CD4-positive, alpha-beta T cell treated with Interleukin-17A for 4 hours (primary cell): ENCODE measurements at places on chromosomes 2 and 18.

- no peak for DNase-seq
Measured at GRCh38 chr2:17058772-17059402, 393.3 kb upstream of the CYRIA start.

GRCh38 chr2:239166201-239166834 lies 234.5 kb downstream of the HDAC4 start:
- DNase-seq = no peak

GRCh38 chr2:201058914-201059313 lies 12.6 kb downstream of the HYCC2 start:
- no peak for DNase-seq

DNA sequence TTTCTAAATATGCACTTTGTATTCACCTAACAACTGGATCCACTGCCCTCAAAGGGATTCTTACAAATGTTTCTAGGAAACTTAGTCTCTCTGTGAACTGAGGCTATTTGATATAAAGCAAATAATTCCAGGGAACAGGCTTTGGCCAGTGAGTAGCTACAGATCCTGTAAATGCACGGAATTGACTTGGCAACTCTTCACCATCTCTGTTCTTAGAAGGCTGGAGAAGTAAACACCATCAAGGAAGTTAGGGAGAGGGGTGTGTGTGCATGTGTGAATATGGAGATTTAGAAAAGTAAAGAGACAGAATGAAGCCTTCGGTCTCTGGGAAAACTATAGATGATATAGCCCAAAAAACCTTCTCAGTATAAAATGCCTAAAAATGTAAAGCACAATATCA lies 10.7 kb downstream of the CIDEA start:
- DNase-seq = no peak

DNA sequence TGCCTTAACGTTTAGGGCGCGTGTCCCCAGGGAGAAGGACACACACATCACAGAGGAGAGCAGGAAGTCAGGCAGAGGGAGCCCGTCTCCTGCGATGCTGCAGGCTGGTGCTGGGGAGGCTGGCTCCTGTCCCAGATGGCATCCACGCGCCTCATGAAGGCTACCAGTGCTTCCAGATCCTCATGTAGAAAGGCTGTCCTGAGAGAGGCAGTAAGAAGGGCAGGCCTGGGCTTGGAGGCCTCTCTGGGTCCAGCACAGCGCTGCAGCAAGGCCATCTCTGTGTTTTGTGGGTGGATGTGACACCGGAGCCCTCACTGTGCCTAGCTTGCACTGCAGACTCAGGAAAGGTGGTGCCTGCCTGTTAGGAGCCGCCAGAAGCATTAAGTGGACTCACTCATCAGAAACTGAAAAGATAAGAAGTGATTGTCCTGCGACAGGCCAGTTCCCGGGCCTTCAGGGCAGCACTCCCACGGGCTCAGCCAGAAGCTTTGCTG lies 62.7 kb downstream of the FAM168B start:
- no peak for DNase-seq
